Ovary (tissue), 10 donors: ENCODE measurements at places on chromosomes 13 and 19. TPM values are rescaled to one million over a fixed set of nuclear protein-coding genes. Genes with fewer than 3 reads are reported as not detected.

DNA sequence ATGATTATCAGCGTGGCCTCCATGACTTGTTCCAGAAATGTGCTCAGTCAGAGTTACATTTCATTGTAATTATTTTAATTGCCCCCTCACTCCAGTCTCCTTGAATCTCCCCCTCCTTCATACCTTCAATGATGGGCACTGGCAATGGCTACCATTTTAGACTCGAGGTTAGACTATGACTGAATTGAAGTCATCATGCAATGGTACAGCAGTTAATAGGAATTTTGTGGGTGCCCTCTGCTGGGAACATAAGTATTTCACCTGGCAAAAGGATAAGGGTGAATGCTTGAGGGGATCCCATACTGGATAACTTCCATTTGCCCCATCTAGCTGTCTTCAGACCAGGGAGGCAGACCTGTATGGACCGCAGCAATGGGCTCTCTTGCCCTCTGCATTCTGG lies 32.2 kb upstream of the USP12 start:
- H3K36me3 ChIP-seq = no peaks in the 10 kb centered on the region
- no peak overlapping the region for H3K27ac ChIP-seq
- no peaks in the 10 kb centered on the region for H3K4me1 ChIP-seq
- no peak for DNase-seq
- no peak overlapping the region for H3K4me3 ChIP-seq

DNA sequence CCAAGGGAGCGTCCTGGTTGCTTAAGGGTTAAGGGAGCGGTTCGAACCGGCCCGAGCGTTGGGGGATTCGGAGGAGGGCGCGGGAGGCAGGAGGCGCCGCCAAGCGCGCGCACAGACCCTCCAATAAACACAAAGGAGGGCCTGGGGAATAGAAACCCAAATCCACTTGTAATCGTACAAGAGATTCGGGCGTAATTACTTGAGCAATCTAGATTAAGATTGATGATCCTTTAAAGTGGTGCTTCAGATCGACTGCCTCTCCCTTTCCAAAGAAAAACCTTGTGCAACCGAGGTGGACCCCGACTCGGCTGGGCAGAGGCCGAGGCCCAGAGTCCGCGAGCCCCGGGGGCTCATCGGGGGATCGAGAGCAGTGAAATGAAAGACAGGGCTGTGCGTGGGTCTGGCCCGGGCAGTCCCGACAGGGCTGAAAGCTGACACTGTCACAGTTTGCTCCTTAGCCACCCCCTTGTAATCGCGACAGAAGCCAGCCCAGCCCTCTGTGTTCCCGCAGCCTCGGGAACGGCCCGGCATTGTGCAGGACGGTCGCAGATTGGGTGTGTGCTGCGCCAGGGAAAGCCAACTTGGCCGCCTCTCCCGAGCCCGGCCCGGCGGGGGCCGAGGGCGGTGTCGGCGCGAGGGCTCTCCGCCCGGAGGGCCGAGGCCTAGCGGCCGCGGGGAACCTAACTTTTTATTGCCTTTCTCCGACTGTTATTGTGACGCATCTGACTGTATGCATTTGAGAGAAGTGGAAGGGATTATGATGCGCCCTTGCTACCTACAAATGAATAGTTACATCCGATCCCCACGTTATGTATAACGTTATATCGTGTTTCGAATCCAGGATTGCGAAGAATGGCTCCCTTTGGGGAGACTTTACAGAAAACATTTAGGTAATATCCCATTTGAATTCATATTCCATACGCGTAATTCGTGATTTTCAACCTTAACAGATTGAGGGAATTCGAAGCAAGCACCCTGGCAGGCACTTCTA lies 5.5 kb downstream of the MAB21L1 start:
- peak; percentile 38 for DNase-seq
- no peaks in the 10 kb centered on the region for H3K36me3 ChIP-seq
- H3K4me1 ChIP-seq = no peaks in the 10 kb centered on the region
- peak overlapping the region; percentile 47 for H3K4me3 ChIP-seq

SIGLEC5 gene
- 0.13 TPM for total RNA-seq

ZNF561 gene
- 44.9 TPM for total RNA-seq

DNA sequence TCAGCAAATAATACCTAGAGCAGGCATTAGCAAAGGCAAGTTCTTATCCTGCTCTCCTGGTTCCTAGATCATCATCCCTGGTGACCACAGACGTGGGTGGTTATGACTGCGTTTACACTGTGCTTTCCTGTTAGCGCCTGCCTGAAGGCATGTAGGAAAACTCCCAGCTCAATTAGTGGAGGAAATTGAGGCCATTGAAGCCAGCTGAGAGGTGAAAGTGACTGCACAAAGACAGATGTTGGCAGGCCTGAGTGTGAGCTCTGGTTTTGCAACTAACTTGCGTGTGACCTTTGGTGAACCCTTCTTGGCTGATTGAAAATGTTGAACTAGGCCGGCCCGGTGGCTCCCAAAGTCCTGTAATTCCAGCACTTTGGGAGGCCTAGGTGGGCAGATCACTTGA lies 17.5 kb upstream of the NWD1 start:
- no peaks in the 10 kb centered on the region for H3K4me1 ChIP-seq
- no peak overlapping the region for H3K27ac ChIP-seq
- H3K27me3 ChIP-seq = no peaks in the 10 kb centered on the region
- no peaks in the 10 kb centered on the region for H3K36me3 ChIP-seq
- no peak for DNase-seq

- H3K4me1 ChIP-seq = no peaks in the 10 kb centered on the region
- no peak overlapping the region for H3K27ac ChIP-seq
- no peak for DNase-seq
Observed at GRCh38 chr13:43041369-43041921, 18.1 kb downstream of the DNAJC15 start.

PSG1 gene
- not detected for total RNA-seq

KIR2DL1 gene
- total RNA-seq = not detected

DNA sequence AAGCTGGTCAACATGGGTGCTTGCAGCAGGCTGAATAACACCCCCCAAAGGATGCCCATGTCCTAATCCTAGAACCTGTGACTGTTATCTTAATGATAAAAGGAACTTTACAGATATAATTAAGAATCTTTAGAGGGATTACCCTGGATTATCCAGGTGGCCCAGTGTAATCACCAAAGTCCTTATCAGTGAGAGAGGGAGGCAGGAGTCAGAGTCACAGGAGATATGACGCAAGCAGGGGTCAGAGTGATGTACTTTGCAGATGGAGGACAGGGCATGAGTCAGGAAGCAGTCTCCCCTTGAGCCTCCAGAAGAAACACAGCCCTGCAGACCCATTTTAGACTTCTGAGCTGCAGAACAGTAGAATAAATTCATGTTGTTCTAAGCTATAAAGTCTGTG lies 9.8 kb downstream of the ZNF606 start:
- no peaks in the 10 kb centered on the region for H3K27me3 ChIP-seq
- no peaks in the 10 kb centered on the region for H3K4me1 ChIP-seq
- H3K36me3 ChIP-seq = peaks cover 10% of the 10 kb centered on the region
- no peak overlapping the region for H3K27ac ChIP-seq
- no peak for DNase-seq

GRCh38 chr13:34335014-34336007 lies 517.4 kb downstream of the RFC3 start:
- no peak overlapping the region for H3K27ac ChIP-seq
- no peaks in the 10 kb centered on the region for H3K36me3 ChIP-seq
- no peak overlapping the region for H3K4me3 ChIP-seq
- H3K27me3 ChIP-seq = no peaks in the 10 kb centered on the region

DNA sequence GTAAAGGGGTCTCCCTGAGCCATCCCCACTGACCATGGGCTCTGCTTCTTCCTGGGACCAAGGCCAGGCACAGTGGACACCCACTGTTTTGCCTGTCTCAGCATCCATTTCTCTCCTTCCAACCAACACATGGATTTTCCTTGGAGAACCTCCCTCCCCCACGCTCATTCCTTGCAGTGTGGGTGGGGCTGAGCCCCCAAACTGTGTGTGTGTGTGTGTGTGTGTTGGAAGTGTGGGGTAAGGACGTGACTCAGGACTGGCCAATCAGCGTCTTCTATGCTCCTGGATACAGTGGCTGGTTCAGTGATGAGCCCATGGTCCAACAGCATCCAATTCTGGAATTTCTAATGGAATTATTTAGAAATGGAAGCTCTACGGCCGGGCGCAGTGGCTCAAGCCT lies 18.7 kb downstream of the CEBPA start:
- no peak for DNase-seq
- H3K27ac ChIP-seq = no peak overlapping the region
- H3K4me3 ChIP-seq = no peak overlapping the region
- H3K36me3 ChIP-seq = no peaks in the 10 kb centered on the region

NECTIN2 gene
- total RNA-seq = 71.8 TPM

GRCh38 chr19:46155237-46155636 lies 7.2 kb downstream of the IGFL2 start:
- H3K36me3 ChIP-seq = no peaks in the 10 kb centered on the region
- H3K4me3 ChIP-seq = no peak overlapping the region
- H3K4me1 ChIP-seq = no peaks in the 10 kb centered on the region
- H3K27me3 ChIP-seq = no peaks in the 10 kb centered on the region
- H3K27ac ChIP-seq = no peak overlapping the region
- no peak for DNase-seq

DNA sequence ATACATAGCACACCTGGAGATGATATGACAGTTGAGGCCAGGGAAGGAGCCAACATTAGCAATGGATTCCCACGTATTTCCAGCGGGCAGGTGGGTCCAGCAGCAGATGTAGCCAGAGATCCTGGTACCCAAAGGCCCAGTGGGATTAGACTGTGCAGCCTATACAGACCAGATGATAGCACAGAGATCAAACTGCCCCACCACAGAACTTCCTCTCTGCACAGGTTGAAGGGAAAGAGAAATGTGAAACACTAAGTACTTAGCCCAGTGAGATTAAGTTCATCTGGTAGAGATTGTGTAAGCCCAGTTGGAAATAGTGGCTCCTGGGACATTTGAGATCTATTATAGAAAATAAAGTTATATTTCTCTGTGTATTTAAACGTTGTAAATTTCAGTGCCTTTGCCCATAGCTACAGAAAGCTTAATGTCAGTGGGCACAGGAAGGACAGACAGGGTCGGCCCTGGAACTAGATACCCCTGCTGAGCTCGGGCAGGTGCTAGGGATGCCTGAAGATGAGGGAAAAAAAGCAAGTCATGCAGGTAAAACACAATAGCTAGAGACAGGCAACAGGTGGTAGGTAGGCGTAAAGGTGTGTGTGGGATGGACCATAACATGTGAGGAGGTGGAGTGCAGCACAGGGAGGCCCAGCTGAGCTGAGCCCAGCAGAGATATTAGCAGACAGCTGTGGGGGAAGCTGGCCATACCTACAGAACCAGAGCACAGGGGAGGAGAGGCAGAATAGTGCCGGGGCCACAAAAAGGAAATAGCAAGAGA lies 27.3 kb upstream of the SPATA13 start:
- peaks cover 3% of the 10 kb centered on the region for H3K4me1 ChIP-seq
- no peak for DNase-seq
- no peak overlapping the region for H3K4me3 ChIP-seq
- H3K27me3 ChIP-seq = no peaks in the 10 kb centered on the region
- no peaks in the 10 kb centered on the region for H3K36me3 ChIP-seq

- peak overlapping the region; percentile 12 for H3K27ac ChIP-seq
- no peaks in the 10 kb centered on the region for H3K4me1 ChIP-seq
- H3K36me3 ChIP-seq = no peaks in the 10 kb centered on the region
- no peak overlapping the region for H3K4me3 ChIP-seq
- peak; percentile 32 for DNase-seq
Observed at GRCh38 chr13:41827507-41828213, 133.2 kb downstream of the VWA8 start.
